ENCODE measurements at places on chromosomes 2 and 18.

DNA sequence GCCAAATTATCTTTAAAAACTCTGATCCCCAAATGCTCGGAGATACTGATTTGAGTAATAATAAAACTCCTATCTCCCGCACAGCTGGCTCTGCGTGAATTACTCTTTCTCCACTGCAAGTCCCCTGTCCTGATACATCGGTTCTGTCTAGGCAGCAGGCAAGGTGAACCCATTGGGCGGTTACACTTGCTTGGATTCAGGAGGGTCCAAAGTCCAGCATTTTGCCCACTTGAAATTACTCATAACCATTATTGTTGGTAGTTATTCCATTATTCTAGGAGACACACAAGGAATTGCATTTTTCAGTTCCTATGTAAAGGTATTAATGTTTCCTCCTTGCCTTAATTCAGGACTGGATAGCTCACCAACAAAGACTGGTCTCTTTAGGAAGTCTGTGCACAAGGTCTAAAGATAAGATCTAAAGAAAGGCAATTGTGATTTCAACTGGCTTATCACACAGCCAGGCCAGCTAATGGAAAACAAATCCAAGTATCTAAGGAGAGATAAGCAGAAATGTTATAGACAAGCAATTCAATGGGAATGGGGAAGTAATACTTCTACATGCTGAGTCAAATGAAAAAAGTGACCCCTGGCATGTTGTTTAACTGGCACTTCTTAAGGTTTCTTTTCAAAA, 23.2 kb upstream of the NPC1 start:
- DNase-seq = no peak

- no peak for DNase-seq
Measured at GRCh38 chr2:105802587-105802986, 57.9 kb downstream of the NCK2 start.

DNA sequence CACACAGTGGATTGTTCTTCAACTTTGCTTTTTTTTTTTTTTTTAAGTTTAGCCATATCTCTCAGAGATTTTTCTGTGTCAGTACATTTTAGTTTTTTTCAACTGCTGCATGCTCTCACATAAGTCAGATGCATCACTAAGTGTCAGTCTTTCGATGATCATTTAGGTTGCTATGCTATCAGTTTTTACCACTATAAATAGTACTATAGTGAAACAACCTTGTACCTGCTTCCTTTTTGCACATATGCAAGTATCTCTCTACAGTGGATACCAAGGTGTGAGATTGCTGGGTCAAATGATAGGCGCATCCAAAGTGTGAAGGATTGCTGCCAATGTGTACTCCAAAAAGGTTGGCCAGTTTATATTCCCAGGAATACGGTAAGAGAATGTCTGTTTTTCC, 33.5 kb upstream of the MAP4K3 start:
- no peak for DNase-seq

DNA sequence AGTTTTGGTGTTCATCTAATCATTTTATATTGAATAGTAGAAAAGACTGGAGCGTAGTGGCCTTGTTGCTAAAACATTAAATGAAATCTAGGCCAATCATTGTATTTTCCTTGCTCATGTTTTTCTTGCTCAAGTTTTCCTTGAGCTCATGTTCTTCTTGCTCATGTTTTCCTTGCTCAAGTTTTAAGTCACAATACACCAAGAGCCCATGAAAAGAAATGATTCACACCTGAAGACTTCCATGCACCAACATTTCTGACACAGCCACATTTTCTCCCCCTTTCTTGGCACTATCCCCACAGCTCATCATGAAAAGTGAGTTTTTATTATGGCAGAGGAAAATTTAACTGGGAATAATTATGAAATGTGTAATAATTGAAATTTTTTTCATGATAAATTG, 92.0 kb downstream of the LRP1B start:
- DNase-seq = peak; percentile 42

GRCh38 chr2:179571721-179572120, 289.7 kb downstream of the ZNF385B start:
- no peak for DNase-seq

GRCh38 chr2:241129086-241129871, 20.0 kb downstream of the PASK start:
- DNase-seq = no peak

- peak; percentile 48 for DNase-seq
Measured at GRCh38 chr18:71665131-71665530, 879.0 kb downstream of the CBLN2 start.

GRCh38 chr2:178374865-178375264, 76.1 kb downstream of the PRKRA start:
- no peak for DNase-seq

- no peak for DNase-seq
Measured at GRCh38 chr2:84278386-84278785, 180.7 kb downstream of the SUCLG1 start.

- DNase-seq = no peak
Measured at GRCh38 chr2:16148632-16149348, 208.4 kb downstream of the MYCN start.

- peak; percentile 81 for DNase-seq
Measured at GRCh38 chr2:29114946-29115609, at the start of gene CLIP4. Gene CLIP4 (plus strand): TSS chr2:29115415. CDS start chr2:29121389, 5,974 bp downstream.

- DNase-seq = no peak
Measured at GRCh38 chr2:230930149-230930780, 5.2 kb upstream of the GPR55 start.

DNA sequence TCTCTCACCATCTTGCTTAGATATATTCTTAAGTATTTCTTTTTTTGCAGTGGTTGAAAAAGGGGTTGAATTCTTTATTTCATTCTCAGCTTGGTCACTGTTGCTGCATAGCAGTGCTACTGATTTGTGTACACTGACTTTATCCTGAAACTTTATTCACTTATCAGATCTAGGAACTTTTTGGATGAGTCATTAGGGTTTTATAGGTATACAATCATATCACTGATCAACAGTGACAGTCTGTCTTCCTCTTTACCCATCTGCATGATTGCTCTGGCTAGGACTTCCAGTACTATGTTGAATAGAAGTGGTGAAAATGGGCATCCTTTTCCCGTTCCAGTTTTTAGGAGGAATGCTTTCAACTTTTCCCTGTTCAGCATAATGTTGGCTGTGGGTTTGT, 6.5 kb downstream of the STARD6 start:
- no peak for DNase-seq

Measured in astrocyte of the hippocampus (primary cell).